ENCODE measurements at places on chromosomes 6 and 20. TPM values are rescaled to one million over a fixed set of nuclear protein-coding genes. Genes with fewer than 3 reads are reported as not detected.

- DNase-seq, result no peak
Measured at GRCh38 chr6:122438975-122439374, 32.6 kb downstream of the SERINC1 start.

DEFB132 gene
- total RNA-seq, result not detected

DNA sequence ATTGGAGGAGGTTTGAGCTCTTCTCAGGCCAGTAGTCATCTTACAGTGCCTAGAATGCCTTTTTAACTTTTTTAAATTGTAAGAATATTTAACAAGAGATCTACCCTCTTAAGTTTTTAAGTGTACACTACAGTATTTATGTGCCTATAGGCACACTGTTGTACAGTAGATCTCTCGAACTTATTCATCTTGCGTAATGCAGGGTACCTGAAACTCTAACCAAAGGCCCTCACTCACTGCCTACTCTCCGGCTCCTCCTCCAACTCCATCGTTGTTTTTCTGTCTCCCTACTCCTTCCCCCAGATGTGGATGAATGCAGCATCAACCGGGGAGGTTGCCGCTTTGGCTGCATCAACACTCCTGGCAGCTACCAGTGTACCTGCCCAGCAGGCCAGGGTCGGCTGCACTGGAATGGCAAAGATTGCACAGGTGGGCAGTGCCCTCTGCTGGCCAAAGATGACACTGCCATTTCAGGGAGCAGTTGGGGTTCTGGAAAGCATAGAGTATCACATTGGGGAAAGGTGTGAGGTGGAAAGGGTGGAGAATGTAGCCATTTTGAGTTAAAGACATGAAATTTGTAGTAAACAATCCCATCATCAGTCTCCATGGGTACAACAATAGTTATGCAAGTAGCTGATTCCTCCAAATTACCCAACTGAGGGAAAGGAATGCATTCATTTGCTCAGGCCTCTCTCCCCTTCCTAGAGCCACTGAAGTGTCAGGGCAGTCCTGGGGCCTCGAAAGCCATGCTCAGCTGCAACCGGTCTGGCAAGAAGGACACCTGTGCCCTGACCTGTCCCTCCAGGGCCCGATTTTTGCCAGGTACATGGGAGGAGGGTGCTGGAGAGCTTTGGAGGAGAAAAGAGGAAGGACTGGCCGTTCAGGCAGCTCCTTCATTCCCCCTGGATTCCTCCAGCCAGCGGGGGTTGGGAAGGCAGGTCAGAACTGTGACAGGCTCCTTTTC, 18.4 kb upstream of the ZNF76 start:
- DNase-seq, result peak; percentile 37

HLA-DMB gene
- total RNA-seq, result not detected

DNA sequence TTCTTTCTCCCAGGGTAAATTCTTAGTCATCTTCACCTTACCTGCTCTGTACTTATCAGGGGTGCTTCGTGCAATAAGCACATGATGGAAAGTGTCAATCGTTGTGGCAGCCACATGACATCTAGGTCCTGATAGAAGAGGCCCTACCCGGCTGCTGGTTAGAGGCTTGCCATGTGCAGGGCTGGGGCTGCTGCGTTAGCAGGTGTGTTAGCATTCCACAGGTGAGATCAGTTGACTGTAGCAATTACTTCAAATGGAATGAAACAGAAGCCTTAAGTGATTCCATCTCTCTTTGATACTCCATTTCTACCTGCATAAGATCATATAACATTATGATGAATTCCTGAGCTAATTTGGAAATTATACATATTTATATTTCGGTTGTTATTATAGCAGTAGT, 127.0 kb downstream of the UST start:
- DNase-seq, result no peak

DNA sequence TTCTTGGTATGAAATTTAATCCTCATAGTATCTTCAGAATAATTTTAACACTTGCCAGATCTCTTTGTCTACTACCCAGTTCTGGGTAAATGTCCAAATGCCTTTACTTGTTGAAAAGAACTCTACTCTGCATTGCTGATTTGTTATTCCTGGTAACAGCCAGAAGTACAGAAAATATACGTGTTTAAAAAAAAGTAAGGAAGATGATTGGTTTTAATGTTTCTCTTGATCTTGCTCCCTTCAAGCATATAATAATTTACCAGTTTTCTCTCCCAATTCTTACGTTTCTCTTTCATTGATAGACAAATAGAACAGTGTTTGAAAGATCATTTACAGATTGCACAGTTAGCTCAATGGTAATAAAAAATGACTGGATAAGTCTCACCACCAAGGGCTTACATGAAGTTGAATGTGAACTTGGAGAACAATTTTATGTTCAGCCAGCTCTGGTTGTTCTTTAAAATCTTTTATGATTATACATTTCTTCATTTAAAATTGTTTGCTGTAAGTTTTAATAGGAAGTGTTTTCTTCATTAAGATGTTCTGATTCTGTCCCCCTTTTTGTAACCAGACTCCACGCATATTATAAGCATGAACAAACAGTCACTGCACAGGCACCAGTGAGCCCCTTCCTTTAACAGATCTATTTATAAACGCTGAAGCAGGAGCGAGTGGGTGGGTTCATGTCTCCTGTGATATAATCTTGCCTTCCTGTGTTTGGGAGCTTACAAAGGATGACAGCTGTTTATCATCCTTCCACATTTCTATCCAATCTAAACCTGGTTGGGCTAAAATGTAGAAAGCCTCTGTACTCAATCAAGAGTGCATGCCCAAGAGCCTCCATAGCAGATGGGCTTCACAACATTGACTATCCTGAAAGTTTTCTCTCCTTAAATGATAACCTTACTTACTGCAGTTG, 299.5 kb downstream of the PRL start:
- no peak for DNase-seq

- peak; percentile 48 for DNase-seq
Measured at GRCh38 chr6:41059556-41059955, 6.6 kb downstream of the APOBEC2 start.

GRCh38 chr6:22208026-22208425, 88.8 kb downstream of the PRL start:
- no peak for DNase-seq

DNA sequence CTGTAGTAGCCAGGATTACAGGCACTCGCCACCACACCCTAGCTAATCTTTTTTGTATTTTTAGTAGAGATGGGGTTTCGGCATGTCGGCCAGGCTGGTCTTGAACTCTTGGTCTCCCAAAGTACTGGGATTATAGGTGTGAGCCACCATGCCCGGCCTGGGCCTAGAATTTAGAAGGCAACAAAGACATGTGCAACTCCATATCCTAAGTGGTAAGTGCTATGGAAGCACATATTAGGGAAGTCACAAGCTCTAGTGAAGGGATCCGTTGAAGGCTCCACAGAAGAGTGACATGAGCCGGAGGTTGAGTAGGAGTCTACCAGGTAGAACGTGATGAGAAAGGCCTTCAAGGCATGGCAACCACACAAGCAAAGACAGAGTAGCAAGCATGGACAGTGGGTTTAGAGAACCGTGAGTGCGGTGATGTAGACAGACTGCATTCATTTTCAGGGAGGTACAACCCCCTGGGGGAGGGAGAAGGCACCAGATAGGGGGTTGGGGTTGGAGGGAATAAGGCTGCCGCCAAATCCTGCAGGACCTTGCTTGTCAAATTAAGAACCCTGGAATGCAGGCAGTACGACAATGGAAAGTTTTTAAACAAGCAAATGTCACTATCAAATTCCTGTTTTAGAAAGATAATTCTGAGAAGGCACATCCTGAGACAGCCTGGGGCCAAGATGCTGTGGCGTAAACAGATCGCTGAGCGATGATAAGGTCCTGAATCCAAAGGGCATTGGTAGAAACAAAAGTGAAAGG, 50.2 kb downstream of the ARHGAP18 start:
- DNase-seq, result no peak

ARHGAP18 gene
- 69.5 TPM for total RNA-seq

GRCh38 chr20:37915800-37916570, 13.1 kb downstream of the VSTM2L start:
- no peak for DNase-seq

DNA sequence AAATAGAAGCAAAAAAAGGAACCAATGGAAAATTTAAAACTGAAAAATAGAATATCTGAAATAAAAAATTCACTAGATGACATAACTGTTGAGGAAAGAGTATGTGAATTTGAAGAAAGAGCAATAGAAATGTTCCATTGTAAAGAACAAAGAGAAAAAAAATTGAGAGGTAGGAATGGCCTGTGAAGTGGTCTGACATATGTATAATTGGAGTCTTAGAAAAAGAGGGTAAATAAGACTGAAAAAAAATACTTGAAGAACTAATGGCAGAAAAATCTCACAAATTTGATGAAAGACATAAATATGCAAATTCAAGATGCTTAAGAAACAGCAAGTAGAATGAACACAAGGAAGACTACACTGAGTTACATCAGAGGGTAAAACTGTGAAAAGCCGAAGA, 93.4 kb downstream of the QKI start:
- no peak for DNase-seq

GRCh38 chr6:125169058-125169457, 15.5 kb downstream of the TPD52L1 start:
- peak; percentile 16 for DNase-seq

DNA sequence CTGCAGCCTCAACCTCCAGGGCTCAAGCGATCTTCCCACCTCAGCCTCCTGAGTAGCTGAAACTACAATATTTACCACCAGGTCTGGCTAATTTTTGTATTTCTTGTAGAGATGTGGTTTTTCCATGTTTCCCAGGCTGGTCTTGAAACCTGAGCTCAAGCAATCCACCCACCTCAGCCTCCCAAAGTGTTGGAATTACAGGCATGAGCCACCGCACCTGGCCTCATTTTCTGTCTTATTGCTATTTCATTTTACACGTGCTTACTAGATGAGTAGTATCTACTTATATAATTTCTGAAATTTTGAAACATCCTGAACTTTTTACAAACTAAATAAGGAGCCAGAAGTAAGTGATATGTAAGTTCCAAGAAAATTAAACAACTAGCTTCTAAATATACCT, 34.6 kb downstream of the CLIC5 start:
- no peak for DNase-seq

IP6K3 gene
- not detected for total RNA-seq

CDH22 gene
- total RNA-seq, result not detected

WFDC8 gene
- total RNA-seq, result not detected

DNA sequence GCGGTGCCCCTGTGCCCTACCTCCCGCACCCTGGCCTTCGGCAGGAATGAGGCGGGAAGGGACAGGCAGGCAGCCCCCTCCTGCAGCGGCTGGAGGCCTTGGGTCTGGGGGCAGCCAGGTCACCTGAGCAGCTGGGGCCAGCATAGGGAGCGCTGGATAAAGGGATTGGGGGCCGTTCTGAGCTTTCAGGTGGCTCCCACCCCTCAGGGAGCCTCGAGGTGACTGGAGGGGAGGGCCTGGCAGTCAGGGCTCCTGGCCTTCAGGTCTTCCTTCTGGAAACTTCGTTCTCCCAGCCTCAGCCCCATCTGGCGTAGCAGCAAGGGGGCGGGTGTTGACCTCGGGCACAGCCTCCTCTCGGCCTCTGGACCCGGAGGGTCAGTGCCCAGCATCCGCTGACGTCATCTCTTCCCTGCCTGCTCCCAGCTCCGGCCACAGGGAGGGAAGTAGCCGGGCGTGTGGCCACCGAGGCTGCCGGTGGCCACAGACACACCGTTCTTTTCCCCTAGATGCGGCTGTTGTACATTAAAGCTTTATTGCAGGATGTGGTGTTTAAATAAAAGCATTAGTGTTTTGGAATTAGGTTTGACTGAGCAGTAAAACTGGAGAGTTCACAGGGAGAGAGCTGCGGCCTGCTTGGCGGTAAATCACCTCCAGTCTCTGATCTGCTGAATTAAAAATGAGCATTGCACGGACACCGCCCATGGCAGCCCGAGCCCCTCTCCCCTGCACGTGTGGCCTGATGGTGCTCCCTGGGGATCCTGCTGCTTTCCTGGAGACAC, 80.0 kb upstream of the GATA5 start:
- DNase-seq, result no peak

- DNase-seq, result no peak
Measured at GRCh38 chr20:57663681-57664451, 43.6 kb upstream of the ZBP1 start.

- no peak for DNase-seq
Measured at GRCh38 chr6:71127374-71127773, 161.2 kb upstream of the OGFRL1 start.

GRCh38 chr20:21901470-21902275, 196.2 kb downstream of the PAX1 start:
- no peak for DNase-seq

GRCh38 chr20:37344506-37345338, 1.2 kb upstream of the SRC start:
- no peak for DNase-seq

BAG2 gene
- total RNA-seq, result 25.5 TPM

OTOR gene
- not detected for total RNA-seq

ULBP1 gene
- 8.0 TPM for total RNA-seq

OVOL2 gene
- not detected for total RNA-seq

DNA sequence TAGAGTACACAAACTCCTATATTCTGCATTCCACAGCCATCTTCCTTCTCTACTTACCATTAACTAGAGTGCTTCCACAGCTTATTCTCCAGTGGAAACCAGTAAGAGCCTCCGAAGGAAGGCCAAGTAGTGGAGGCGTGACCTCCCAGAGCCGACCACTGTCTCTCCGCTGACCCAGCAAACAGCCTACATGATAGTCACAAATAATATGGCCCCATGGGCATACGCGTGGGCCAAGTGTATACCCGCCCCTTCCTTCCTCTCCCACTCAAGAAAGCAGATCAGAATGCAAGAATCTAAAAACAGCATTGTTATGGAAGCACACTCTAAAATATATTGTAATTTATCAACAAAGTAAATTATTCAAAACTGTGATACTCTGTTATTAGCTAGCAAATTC, 526.6 kb upstream of the JARID2 start:
- DNase-seq, result no peak
